ENCODE measurements at places on chromosomes 16 and 17.

DNA sequence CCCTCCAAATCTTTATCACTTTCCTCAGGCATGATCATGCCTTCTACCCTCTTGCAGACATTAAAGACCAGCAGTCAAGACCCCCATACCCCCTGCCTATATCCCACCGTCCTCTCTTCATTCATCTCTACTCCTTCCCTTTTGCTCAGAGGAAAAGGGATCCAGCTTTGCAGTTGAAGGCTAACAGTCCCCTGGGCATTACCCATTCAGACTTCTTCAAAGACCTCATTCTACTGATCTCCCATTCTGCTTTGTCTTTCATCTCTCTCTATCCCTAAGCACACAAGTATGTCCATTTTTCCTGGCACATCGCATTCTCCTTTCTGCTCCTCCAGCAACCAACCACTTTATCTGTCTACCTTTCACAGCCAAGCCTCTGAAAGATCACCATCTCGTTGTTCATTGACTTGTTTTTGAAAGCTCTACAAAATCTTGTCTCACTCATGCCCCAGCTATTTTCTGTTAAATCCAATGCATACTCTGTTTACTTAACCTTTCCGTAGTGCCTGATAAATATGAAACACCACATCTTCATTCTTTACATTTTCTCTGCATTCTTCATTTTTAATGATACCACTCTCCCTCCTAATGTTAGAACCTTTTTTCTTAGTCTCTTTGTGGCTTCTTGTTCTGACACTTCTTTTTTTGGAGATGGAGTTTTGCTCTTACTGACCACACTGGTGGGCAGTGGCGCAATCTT, 14.1 kb upstream of the LCMT1 start:
- no peak for DNase-seq

DNA sequence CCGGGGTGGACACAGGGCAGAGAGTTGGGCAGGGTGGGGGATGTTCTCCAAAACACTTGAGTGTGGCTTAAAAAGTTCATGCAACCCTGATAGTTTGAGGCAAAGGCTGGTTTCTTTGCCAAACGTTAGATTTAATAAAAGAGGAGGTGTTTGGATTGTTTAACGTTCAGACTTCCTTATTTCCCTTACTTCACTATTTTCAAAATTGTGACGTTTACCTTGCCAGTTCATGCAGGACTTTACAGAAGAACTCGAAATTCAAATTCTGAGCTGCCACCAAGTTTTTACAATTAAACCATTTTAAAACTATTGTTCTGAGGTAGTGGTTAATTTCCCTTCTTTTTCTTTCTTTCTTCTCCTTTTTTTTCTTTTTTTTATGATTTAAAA, 5.5 kb downstream of the SEC14L1 start:
- DNase-seq = no peak

DNA sequence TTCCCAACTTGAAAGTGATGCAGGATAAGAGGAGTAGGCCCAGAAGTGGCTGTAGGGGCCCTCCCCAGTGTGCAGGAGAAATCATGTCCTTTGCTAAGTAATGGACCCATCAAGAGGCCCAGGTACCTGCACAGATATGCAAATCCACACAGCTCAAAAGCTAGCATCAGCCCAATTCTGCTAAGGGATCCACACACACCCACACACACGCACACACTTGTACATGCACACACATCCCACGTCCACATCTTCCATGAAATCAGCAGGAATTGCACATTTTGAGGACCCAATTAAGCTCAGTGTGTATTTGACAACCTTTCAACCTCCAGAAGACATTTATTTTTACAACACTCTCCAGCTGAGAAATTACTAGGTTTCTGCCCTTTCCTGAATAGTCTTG, 184.8 kb downstream of the C16orf78 start:
- no peak for DNase-seq

GRCh38 chr17:42453439-42453838, 5.2 kb upstream of the ATP6V0A1 start:
- no peak for DNase-seq

GRCh38 chr17:71237903-71238538, 882.8 kb upstream of the SOX9 start:
- peak; percentile 34 for DNase-seq

DNA sequence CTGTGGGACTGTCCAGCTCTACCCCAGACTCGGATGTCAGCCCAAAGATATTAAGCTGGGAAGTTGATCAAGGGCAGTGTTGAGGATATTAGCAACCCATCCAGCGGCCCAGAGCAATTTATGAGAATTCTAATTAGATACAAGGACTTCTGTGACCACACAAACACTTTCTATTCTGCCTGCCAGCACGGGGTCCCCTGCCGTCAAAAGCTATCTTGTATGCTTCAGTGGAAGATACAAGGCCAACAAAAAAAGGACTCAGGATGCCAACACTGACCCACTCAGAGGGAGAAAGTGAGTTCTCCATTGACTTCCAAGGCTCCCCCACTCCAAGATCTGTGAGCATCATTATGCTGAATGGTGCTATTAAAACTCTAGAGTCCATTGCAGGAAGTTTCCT, 390.7 kb downstream of the GRIN2A start:
- DNase-seq = no peak

DNA sequence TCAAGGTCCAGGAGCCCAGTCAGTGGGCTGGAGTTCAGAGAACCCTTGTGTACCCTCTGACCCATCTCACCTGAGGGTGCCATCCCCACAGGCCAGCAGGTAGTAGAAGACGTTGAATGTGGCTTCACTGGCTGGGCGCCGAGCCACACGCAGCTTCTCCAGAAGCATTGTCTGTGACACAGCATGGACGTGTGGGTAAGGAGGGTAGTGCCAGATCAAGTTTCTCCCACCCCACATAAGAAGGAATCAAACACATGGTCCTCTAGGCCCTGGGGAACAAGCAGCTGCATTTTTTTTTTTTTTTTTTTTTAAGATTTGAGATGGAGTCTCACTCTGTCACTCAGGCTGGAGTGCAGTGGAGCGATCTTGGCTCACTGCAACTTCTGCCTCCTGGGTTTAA, 60.9 kb downstream of the MYO18A start:
- DNase-seq = no peak

DNA sequence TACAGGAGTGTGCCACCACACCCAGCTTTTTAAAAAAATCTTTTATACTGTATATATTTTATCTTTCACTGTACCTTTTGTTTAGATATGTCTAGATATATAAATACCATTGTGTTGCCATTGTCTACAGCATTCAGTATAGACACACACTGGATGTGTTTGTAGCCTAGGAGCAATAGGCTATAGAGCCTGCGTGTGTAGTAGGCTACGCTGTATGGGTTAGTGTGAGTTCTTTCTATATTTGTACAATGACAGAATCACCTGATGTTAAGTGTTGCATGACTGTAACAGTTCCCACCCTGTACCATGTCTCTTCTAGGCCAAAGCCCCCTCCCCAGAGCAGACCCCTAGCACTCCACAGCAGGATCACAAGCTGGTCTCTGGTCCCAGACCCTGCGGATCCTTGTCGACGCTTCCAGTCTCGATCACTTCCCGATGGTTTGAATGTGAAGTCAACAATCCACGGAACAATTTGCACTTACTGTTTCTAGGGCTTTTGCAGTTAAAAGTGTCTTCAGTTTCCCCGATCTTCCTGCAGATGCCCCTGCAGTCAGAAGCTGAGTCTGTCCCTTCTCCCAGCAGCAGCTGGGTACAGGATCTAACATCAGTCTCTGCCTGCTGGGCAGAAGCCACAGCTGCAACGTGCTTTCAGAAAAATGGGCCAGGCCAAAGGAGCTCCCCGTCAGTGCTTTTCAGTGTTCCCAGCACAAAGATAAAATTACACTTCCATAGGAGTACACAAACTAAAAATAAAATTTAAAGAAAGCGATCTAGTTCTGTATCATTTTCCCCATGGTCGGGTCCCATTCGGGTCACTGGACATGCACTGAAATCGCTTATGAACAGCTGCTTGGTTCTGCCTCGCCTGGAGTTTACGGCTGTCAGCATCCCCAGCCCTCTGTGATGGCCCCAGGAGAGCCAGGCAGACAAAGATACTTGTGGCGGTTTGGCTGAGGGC, 35.4 kb downstream of the ADAM11 start:
- no peak for DNase-seq

- no peak for DNase-seq
Observed at GRCh38 chr16:2350500-2350899, 10.0 kb upstream of the ABCA3 start.

DNA sequence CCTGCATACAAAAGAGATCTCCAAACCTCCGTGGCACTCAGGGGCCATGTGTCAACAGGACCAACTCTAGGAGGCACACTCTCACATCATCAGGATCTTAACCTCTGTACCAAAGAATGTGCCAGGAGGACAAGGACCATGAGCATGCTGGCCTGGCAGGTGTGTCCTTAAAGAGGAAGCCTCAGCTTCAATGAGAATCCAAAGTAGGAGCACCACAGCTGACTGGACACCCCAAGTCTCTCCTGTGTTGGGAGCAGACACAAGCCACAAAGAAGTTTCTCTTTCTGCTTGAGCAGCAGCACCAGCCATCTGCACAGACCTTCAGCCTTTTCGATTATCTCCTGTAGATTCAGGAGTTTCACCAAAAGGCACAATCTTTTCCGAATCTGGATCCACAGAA, 1734.5 kb downstream of the TP53TG3F start:
- DNase-seq = no peak

- DNase-seq = no peak
Observed at GRCh38 chr16:11225677-11226549, 30.1 kb downstream of the SOCS1 start.

GRCh38 chr17:31549525-31550388, 158.3 kb downstream of the RAB11FIP4 start:
- DNase-seq = peak; percentile 88

DNA sequence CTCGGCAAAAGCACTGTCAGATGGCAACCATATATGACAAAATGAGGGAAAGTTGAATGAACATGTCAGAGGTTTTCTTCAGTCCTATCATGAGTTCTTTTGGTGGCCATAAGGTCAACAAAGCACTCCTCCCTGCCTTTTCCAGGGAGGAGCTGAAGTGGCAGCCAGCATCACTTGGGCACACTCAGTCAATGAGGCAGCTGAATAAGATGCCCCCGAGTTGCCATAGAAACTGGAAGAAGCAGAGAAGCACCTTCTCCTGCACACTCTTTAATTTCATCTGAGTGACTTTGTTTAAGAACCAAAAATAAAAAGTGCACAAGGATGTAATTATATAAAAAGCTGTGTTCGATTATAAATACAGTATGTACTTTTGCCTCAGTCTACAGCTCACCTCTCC, 16.0 kb downstream of the KCNJ2 start:
- DNase-seq = no peak

DNA sequence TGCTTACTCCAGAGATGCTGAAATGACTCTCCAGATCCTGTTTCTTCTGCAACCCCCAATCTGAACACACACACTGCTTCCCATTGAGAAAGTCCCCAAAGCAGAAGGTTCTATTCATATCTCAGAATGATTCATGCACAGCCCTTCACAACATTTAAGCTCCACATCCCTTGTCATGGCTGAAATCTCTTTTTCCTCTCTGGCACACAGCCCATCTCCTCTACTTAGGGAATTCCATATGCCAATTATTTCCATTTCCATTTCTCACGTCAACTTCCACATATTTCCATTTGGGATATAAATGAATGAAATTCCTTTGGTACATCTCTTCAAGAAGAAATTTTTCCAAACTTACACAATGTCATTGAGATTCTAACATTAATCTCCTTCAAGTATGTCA, 119.6 kb downstream of the CDH11 start:
- no peak for DNase-seq

- DNase-seq = no peak
Observed at GRCh38 chr17:40382251-40382650, 17.7 kb upstream of the GJD3 start.

GRCh38 chr17:6981426-6981825, 14.4 kb upstream of the ALOX12 start:
- DNase-seq = no peak

DNA sequence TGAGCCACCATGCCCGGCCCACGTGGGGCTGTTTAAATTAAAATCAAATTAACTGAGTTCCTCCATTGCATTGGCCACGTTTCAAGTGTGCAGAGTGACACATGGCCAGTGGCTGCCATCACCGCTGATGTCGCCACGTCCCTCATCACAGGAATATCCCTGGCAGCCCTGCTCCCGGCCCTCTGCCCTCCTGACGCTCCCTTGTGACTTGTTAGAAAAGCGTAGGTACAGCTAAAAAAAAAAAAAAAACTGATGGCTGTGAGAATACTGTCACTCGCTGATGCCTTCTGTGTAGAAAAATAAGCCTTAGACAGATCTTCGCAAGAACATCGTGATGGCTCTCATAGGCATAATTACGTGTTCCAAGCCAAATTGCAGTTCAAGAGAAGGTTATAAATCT, 21.7 kb downstream of the CARHSP1 start:
- DNase-seq = no peak

DNA sequence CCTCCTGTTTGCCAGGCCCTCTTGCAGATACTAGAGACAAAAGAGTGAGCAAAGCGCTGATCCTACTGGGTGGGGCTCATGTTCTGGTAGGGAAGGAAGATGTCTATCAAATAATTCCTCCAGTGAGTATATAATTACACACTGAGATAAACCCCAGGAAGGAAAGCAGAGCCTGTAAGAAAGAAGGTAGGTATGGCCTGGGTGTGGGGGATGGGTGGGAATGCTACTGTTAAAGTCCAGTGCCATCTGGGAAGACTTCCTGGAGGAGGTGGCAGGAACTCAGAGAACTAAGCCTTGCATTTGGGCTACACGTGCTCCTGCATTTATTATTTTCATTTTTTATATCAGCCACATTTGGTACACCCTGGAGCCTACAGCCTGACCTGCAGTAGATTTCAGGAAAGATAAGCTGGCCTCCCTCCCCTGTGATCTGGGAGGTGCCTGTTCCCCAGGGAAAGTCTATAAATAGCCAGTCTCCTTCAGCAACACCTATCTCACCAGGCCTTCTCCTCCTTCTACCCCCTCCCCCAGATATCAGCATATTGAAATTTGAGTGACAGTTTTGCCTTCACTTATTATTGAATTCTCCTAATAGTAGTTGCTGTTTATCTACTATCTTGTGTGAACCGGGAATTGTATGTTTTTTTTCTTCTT, 11.5 kb downstream of the ATP2C2 start:
- no peak for DNase-seq

DNA sequence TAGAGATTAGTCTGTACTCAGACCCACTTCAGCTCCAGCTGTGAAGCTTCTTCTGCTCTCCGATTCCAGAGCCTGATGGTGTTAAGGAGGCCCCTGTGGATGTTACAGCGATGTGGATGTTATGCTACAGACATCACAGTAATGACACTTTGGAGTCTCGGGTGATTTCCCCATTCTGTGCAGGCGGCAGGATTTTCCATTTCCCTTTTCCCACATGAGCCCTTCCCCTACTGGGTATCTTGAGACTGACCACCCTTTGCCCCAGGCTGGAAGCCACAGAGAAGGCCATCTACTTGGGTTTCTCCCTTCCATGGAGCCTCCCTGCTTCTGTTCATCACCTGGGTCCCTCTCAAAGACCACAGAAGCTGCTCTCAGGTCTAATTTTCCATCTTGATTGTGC, 78.3 kb downstream of the KCNJ12 start:
- DNase-seq = no peak

GRCh38 chr16:75105306-75106061, 11.1 kb downstream of the LDHD start:
- DNase-seq = no peak

GRCh38 chr16:68382296-68382718, 66.0 kb downstream of the SMPD3 start:
- DNase-seq = no peak

Data from HTR-8/SVneo (cell line).